A673 (cell line): ENCODE measurements at places on chromosomes 3 and 15.

DNA sequence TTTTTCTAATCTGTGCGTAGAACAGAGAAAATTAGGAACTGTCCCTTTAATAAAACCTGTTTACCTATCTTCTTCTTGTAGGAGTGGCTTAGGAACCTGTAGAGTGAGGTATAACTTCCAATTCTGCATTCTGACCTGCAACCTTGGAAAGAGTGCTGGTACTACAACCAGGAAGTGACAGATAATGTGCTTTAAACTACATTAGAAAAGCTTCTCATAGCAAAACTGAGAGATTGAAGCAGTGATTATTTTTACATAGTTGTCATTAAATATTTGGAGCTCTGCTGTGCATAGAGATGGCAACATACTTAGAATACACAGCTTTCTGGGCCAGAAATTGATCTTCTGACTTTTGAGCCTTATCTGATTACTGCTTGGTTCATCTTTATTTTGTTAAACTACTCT, 50.4 kb upstream of the ZDHHC23 start:
- DNase-seq, result no peak

- peak; percentile 18 for DNase-seq
Observed at GRCh38 chr3:1677576-1678156, 421.0 kb upstream of the CNTN4 start.

DNA sequence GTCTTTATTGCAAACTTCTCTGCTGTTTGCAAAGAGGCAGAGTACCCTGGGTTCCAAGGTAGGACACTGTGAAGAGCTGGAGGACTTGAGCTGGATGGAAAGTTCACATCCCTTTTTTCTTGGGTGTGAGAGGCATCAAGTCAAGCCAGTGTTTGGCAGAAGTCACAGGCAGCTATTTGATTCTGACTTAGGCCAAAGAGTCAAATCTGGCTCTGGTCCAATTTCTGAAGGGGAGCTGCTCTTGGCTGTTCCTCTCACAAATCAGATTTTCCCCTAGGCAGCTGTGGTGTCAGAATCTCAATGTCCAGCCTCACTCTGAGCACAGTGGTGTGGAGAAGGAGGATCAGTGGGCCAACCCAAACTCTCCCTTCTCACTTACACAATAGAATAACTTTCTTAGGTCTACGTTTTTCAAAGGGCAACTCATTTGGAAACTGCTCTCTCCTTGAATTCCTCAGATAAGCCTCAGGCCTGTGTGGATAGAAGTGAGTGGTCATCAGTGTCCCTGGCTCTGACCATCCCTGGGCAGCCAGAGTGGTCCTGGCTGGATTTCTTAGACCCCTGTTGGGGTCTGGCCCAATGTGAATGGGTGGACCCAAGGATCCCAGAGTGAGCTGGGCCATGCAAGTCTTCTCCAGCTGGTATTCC, 18.2 kb upstream of the AMOTL2 start:
- no peak for DNase-seq

GRCh38 chr3:102791641-102792589, 357.1 kb downstream of the ZPLD1 start:
- peak; percentile 74 for DNase-seq

DNA sequence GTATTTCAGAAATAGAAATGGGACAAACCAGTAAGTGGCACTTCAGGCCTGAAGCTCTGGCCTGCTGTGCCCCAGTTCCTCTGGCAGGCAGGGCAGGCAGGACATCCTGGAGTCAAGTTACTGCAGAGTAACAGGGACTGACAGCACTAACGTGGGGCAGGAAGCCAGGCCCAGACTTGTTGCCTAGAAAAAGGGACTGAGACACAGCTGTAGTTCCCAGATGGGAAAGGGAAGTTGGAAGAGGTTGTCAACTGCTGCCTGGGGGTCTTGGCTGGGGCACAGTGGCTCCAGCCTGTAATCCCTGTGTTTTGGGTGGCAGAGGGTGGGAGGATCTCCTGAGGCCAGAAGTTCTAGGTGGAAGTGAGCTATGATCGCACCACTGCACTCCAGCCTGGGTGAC, 171.9 kb downstream of the FMN1 start:
- no peak for DNase-seq

DNA sequence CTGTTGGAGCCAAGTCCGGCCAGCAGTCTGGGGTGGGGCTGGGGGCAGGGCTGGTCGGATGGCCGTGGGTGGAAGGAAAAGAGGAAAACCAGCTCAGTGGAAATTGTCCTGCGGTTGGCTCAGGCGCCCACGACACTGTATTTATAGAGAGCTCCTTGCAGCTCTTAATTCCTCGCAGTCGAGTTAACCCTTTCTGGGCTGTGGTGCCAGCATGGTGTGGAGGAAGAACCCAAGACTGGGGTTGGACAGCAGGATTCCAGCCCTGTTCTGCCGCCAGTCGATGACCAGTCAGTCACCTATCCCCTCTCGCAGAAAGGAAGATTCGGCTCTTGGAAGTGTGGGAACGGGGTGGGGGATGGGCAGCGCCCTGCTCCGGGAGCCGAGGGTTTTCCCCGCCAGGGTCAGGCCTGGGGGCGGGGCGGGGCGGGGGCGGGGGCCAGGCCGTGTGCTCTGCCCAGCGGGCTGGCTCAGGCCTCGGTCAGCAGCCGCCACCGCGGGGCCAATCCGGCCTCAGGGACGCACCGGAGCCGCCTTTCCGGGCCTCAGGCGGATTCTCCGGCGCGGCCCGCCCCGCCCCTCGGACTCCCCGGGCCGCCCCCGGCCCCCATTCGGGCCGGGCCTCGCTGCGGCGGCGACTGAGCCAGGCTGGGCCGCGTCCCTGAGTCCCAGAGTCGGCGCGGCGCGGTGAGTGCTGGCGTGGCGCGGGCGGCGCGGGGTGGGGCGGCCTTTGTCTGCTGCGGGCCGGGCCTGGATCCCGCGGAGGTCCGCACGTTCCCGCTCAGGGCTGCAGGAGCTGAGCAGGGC, at the start of gene CD276:
CD276 (plus strand) TSS at position 607 of the 804 bp plus-strand sequence. CDS start 15,257 bp downstream, outside the sequence.
- DNase-seq, result peak; percentile 60

DNA sequence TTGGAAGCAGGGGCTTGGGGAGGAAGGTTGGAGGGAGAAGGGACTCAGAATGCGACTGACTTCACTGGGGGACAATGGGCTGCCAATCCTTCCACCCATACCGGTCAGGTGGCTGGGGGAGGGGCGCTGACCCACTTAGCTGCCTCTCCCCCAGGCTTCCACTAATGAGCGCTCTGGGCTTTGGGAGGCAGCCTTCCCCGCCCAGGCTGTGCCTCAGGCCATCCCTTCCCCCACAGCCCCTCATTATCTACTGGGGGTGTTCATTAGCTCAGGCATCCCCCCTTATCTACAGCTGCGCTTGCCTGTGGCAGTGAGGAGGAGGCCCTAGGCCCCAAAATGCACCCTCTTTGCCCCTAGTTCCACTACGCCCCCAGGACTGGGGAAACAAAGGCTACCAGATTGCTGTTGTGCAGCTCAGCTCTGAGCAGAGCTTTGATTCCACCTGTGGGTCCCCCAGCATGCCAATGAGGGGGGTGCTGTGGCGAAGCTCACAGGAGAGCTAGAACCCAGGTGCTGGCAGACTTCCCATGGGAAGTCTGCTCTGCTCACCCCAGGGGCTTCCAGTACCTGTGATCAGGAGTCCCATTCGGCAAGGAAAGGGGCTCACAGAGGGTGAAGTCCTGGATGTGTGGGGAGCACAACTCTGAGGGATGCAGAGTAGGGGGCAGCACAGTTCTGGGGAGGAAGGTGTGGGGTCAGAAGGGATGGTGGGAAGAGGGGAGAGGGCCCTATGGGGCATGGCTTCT, 29.4 kb upstream of the SEMA3F start:
- DNase-seq, result no peak

DNA sequence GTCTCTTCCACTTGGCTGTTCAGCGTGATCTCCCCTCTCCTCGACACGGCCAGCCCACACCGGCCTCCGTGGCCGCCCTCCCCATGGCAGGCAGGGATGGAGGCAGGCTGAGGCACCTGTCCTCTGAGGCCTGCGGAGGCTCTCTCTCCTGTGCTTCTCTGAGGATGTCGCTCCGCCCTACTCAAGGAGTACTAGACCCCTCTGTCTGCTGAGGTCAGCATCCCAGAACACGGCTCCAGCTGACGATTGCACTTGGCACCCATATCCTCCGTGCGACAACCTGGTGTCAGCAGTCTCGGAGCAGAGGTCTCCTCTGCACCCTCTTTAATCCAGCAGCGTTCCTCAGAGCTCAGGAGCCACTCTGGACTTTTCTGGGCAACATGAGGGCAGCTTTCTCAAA, 322.6 kb downstream of the OCA2 start:
- DNase-seq, result no peak

DNA sequence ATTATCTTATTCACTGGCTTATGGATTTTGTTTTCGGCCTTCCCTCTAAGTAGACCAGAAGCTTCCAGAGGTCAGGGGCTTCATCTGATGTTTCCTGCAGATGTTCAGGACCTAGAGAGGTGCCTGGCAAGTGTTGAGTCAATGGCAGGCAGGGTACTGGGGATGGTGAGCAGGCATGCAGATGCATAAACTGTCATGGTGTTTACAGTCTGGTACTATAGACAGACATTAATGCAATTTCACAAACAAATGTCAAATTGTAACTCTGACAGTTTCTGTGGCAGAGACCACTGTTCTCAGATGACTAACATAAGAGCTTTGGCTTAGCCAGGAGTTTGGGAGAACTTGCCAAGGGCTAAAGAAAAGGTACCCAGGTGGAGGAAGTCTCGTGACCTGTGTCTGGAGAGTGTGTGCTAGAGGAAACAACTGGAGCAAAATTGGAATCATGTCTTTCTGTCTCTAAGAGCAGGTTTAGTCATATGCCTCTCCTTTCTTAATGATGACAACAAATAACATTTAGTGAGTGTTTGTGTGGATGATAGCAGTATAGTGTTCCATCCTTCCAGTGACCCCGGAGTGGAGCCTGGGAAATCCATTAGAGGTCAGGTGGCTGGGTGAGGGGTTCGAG, 53.7 kb upstream of the TRAK1 start:
- DNase-seq, result no peak

- DNase-seq, result no peak
Observed at GRCh38 chr3:74693251-74693650, 78.8 kb upstream of the CNTN3 start.

- peak; percentile 30 for DNase-seq
Observed at GRCh38 chr15:99983886-99984286, 250.6 kb upstream of the LYSMD4 start.

DNA sequence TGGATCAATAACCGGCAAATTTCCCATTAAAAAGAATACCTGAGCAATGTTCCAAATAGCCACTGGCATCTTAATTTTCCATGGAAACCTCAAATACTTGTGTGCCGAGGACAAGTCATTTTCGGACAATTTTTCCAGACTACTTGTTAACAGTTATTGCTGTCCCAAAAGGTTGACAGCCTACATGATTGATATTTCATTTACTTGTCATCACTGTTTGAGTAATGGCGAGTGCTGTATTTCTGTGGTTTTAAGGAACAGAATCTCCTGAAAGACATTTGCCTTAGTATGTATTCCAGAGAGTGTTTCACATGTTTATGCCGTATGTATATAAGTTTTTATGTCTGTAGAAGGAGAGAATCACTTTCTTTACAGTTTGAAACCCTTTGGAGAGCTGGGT, 36.7 kb downstream of the MAP2K5 start:
- DNase-seq, result no peak

DNA sequence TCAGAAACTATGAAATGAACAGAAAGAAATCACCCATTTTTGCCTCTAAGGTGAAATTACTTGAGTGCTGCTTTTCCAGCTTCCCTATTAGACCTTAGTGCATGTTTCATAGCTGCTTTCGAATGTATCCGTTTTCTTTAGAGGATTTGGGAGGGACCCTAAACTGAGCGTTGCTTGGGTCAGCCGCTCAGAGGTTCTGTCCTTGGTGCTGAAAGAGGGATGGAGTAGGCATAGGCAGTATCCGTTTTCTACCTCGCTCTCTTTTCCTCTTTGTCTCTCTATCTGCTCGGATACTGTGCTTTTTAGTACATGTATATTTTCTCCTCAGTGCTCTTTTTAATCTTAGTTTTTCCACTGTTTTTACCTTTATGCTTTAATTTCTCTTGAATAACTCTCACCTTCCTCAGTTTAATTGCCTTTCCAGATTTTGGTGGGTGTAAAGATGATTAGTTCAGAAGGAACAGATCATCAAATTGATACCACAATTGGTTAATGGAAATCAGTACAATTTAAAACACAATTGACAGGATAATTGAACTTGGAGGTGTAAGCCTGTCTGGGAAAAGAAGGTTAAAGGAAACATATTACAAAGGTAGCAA, at the start of gene DRD3:
DRD3 (minus strand) TSS at position 283 of the 599 bp plus-strand sequence. CDS start 7,060 bp downstream, outside the sequence.
- DNase-seq, result peak; percentile 77

- no peak for DNase-seq
Observed at GRCh38 chr3:141737678-141738021, 448 bp upstream of the RNF7 start.

GRCh38 chr3:154227531-154227930, 96.8 kb downstream of the DHX36 start:
- DNase-seq, result no peak

DNA sequence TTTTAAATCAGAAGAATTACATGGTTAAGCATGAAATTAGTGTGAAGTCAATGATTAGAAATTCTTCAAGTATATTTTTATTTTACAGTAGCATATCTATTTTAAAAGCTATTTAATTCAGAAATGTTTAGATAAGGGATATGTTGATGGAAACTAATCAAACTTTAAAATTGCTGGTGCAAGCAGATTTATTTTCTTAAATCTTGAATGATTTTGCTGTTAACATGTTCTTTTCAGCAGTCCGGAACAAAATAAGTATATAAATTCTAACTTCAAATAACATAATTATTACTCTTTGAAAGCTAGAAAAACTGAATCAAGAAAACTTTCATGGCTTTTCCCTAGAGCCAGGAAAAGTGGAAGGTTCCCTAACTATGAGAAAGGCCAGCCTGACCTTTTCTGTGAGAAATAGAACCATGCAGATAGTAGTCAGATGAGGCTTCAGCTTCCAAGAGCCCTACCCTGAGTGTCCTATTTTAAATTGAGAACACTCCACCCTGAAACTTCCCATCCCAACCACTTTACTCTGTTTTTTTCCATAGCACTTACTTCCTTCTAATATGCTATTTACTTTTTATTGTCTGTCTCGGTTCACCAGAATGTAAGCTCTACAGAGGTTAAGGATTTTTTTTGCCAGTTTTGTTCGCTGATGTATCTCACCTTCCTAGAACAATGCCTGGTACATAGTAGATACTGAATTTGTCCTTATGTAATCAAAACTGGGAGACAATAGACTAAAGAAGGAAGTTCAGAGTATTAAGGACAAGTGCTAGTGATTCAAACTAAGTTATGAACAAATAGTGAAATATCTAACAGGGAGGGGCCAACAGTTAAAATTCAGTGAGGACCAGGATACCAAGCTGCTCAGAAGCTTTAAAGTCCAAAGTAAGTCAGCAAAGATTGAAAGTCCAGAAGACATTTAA, 66.8 kb downstream of the CD200R1L start:
- DNase-seq, result no peak

GRCh38 chr15:70321172-70321819, 223.6 kb upstream of the TLE3 start:
- no peak for DNase-seq

DNA sequence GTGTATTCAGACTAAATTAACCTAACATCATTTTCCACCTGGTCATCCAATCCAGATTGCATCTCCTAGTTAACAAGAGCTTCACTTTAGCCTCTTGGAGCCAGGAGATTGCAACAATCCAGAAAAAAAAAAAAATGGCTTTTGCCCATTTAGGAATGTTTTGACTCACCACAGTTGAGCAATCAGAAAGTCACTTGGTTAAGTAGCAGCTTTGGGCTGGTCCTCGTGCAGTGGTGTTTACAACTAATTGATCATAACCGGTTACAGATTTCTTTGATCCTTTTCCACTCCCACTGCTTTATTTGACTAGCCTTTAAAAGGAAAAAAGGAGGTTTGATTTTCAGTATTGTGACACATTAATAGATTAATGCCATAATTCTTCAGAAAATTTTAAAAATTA, 688.8 kb upstream of the CCDC54 start:
- DNase-seq, result peak; percentile 53
